Activated T-helper 1 cell treated with Interleukin-2 at 50 U/mL for 16 hours (primary cell): ENCODE measurements at places on chromosomes 2 and 18.

DNA sequence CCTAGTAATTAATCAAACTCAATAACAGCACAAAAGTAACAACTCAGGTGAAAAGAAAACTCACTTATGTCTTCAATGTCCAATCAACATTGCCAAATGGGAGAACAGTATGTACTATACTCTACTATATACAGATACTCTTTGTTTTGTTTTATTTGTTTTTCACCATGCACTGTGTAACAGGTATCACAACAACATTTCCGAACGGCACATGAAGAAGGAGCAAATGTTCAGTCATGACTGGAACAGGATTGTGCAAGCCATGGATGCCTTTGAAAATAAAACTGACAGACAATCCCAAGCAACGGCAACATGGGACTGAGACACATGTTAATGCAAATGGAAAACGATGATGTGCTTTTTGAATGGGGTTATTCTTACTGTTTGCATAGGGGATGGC lies 334.9 kb upstream of the THUMPD2 start:
- DNase-seq = no peak

- no peak for DNase-seq
These were observed 15.7 kb upstream of the ACVR2A start for GRCh38 chr2:147829106-147829505.

- no peak for DNase-seq
These were observed 483 bp downstream of the OSBPL6 start for GRCh38 chr2:178194600-178195389.

- DNase-seq = no peak
These were observed 18.0 kb upstream of the AP1S3 start for GRCh38 chr2:223855426-223855825.

- no peak for DNase-seq
These were observed 249.0 kb downstream of the TTC32 start for GRCh38 chr2:19652811-19653210.

GRCh38 chr2:961786-962185 lies 11.1 kb downstream of the SNTG2 start:
- DNase-seq = no peak

DNA sequence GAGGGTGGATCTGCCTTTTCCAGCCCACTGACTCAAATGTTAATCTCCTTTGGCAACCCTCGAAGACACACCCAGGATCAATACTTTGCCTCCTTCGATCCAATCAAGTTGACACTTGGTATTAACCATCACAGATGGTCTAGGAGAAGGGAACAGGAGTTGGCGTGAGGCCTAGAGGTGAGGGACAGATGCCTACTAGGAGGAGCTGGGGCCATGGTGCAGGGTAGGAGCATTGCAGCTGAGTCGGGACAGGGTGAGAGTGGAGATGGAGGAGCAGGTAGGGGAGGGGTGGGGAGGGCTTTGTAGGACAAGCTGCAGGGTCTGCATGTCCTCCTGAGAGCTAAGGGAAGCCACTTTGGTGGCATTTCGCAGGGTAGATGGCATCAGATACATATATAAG lies 140.0 kb downstream of the VAPA start:
- DNase-seq = no peak

- DNase-seq = no peak
These were observed 603.8 kb downstream of the PLCL1 start for GRCh38 chr2:198408171-198408570.

DNA sequence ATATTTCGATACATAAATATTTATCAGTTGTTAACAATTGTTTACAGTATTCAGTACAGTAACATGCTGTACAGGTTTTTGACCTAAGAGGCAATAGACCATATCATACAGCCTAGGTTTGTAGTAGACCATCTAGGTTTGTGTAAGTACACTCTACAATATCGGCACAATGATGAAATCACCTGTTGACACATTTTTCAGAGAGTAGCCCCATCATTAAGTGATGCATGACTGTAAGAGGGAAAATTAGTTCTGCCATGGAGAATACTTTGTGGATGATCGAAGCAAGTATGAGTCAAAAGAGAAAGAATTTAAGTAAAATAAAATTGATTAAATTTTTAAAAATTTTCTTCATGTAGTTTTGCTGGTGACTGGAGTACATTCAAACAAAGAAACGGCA lies 32.6 kb downstream of the VIT start:
- DNase-seq = no peak

GRCh38 chr2:205438241-205438640 lies 244.1 kb upstream of the NRP2 start:
- no peak for DNase-seq

GRCh38 chr18:73980289-73980979 lies 167.2 kb downstream of the FBXO15 start:
- no peak for DNase-seq

GRCh38 chr18:79598633-79599175 lies 80.9 kb upstream of the CTDP1 start:
- DNase-seq = no peak

DNA sequence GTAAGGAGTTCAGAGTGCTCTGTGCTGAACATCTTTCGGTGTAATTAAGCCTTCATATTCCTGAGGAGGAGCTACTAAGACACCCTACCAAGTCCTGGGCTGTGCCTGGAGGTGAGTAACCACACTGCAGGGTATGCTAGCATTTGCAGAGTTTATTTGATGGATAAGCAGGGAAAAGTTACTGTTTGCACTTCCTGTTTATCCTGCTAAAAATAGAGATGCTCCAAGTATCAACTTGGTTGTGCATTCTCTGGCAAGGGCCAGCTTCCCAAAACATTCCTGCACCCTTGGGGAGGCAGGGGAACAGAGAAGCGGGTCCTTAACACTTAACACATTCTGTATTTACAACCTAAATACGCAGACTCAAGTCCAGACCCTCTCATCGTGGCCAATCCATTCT lies 49.8 kb downstream of the PARD6G start:
- no peak for DNase-seq

DNA sequence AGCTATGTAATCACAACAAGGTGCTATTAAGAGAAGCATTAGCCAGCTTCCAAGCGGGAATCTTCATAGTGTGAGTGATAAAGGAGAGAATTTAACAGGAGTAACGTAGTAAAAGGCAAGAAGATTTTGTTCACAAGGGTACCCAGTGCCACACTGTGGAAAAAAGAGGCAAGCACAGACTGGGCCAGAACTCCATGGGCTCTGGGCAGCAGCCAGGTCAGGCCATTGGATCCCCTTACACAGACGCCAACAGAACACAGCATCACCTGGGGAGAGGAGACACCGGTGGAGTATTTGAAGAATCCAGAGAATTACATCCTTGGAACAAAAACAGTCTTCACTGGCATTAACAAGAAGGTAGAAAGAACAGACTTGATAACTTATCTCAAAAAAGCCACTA lies 21.2 kb downstream of the AMER3 start:
- DNase-seq = no peak
